ENCODE measurements at places on chromosomes 3 and 15.

DNA sequence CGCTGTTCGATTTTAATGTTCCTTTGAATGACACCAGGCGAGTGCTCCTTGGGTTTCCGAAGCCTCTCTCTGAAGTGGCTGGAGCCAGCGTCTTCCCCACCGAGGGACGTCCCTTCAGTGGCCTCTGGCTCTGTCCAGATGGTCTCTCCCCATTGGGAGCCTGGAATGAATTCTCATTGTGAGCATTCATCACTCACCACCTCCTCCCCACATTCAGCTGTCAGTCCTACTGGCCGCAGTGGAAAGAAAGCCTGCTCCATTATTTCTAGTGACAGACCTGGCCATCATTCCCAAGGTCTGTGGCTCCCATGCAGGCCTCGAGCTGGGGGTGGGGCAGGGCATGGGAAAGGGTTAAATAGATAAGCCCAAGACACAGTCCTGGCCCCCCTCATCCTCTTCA is 35.2 kb downstream of the ZNF710 start:
- H3K4me1 ChIP-seq = peaks cover 52% of the 10 kb centered on the region
- H3K27me3 ChIP-seq = no peaks in the 10 kb centered on the region
- DNase-seq = no peak
- no peak overlapping the region for H3K4me3 ChIP-seq
- no peaks in the 10 kb centered on the region for H3K36me3 ChIP-seq

DNA sequence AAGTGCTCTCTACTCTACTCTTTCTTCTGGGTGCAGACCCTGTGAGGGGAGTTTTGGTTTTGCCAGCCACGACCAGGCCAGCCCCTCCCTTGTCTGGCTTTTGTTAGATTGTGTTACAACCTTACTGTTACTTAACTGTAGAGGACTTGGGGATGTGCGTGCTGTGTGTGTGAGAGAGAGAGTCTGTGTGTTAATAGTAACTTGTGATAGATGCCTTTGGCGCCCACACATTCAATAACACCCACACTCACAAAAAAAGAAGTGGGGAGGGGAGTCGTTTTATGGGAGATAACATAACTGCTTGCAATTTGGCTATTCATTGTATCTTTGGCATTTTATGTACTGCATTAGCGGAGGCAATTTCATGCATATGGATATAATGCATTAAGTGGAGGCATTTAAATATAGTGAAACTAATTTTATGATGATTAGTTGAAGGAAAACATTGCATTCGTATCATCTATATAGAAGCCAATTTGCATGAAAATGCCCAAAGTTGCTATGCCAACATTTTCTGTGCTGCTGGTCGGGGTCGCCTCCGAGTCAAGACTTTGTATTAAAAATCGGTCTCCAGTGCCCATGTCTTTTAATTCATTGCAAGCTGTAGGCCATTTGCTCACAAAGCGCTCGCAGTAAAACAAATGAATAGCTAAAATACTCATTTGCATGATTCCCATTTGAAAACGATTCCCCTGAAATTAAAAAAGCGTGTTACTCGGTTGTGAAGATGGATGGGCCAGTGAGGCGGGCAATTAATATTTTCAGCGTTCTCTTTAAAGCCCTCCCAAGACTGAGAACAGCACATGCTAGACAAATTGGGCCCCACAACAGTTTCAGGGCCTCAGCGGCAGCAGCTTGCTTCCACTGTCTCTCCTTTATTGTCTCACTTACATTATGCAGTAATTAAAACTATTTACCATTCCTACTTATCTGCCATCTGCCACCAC is 158.5 kb upstream of the SMAD3 start:
- no peaks in the 10 kb centered on the region for H3K36me3 ChIP-seq
- no peaks in the 10 kb centered on the region for H3K27me3 ChIP-seq
- H3K4me3 ChIP-seq = no peak overlapping the region
- DNase-seq = no peak
- H3K4me1 ChIP-seq = peaks cover 11% of the 10 kb centered on the region

GRCh38 chr3:170585937-170586310 is at the start of gene SLC7A14:
TSS of gene SLC7A14 (minus strand) at chr3:170586075. CDS start at chr3:170526936, 59,139 bp downstream.
- DNase-seq = no peak
- H3K4me1 ChIP-seq = no peaks in the 10 kb centered on the region
- H3K4me3 ChIP-seq = no peak within 1 kb of the TSS
- peaks cover 91% of the 10 kb centered on the region for H3K27me3 ChIP-seq

GRCh38 chr3:119663885-119664284 is 3.5 kb upstream of the POPDC2 start:
- H3K27me3 ChIP-seq = no peaks in the 10 kb centered on the region
- H3K4me1 ChIP-seq = peaks cover 37% of the 10 kb centered on the region
- H3K27ac ChIP-seq = peak overlapping the region; percentile 88
- no peak overlapping the region for H3K4me3 ChIP-seq

GRCh38 chr3:8990266-8991215 is 27.3 kb upstream of the RAD18 start:
- peak; percentile 68 for DNase-seq
- no peaks in the 10 kb centered on the region for H3K27me3 ChIP-seq
- peaks cover 7% of the 10 kb centered on the region for H3K4me1 ChIP-seq
- peak overlapping the region; percentile 74 for H3K27ac ChIP-seq
- H3K4me3 ChIP-seq = no peak overlapping the region

GRCh38 chr3:128011140-128011539 is 41.1 kb upstream of the SEC61A1 start:
- DNase-seq = peak; percentile 80
- H3K27ac ChIP-seq = no peak overlapping the region
- peaks cover 7% of the 10 kb centered on the region for H3K4me1 ChIP-seq

- H3K27ac ChIP-seq = no peak overlapping the region
- H3K4me3 ChIP-seq = no peak overlapping the region
- H3K4me1 ChIP-seq = peaks cover 14% of the 10 kb centered on the region
Observed at GRCh38 chr3:170804078-170804477, 65.9 kb downstream of the RPL22L1 start.

GRCh38 chr3:150747886-150748683 is 14.9 kb downstream of the SIAH2 start:
- DNase-seq = no peak
- peak overlapping the region; percentile 75 for H3K27ac ChIP-seq
- H3K36me3 ChIP-seq = no peaks in the 10 kb centered on the region

- no peaks in the 10 kb centered on the region for H3K27me3 ChIP-seq
- H3K4me1 ChIP-seq = peaks cover 6% of the 10 kb centered on the region
- DNase-seq = no peak
Observed at GRCh38 chr15:48677821-48678220, 32.3 kb upstream of the FBN1 start.

DNA sequence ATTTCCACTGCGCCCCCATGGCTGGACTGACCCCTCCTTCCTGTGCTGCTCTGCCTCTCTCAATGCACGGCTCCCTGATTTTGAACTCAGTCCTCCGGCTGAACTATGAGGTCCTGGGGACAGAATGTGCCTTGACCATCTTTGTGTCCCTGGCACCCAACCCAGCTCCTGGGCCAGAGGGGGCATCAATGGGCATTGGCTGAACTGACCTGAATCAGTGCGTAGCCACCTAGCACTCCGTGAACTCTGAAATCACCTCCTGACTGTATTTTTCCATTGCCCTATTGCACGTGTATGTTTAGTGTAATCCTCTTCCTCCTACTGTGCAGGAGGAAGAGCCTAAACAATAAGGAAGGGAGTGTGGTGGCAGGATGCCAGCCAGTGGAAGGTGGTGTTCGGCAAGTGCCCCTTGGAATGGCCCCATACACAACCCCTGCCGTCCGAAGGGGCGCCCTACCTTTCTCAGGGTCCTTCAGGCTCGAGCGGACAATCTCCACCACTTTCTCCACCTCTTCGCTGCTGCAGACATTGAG is 33.5 kb downstream of the BDH1 start:
- peak overlapping the region; percentile 83 for H3K27ac ChIP-seq
- no peaks in the 10 kb centered on the region for H3K36me3 ChIP-seq
- H3K27me3 ChIP-seq = no peaks in the 10 kb centered on the region

- no peak overlapping the region for H3K27ac ChIP-seq
- no peaks in the 10 kb centered on the region for H3K4me1 ChIP-seq
- H3K36me3 ChIP-seq = no peaks in the 10 kb centered on the region
- H3K4me3 ChIP-seq = no peak overlapping the region
Observed at GRCh38 chr3:141707741-141708203, 30.3 kb upstream of the RNF7 start.

DNA sequence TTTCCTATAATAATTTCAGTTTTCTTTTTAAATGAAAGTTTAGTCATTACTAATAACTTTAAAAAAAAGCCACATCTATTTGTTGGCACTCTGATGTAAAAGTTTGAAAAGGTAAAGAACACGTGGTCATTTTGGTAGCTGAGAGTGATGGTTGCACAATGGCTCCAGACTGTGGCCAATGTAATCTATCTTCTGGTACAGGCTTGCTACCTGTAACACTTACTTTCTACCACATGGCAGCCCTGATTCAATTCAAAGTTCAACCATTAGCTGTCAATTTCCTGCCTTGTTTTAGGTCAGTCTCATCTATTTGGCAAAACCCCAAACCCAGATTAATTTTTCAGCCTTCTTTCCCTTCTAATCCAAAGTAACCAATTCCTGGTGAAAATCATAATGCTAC is 126.1 kb downstream of the TUSC7 start:
- H3K27me3 ChIP-seq = no peaks in the 10 kb centered on the region
- H3K36me3 ChIP-seq = no peaks in the 10 kb centered on the region
- no peak overlapping the region for H3K4me3 ChIP-seq
- no peaks in the 10 kb centered on the region for H3K4me1 ChIP-seq

- peak; percentile 67 for DNase-seq
- no peaks in the 10 kb centered on the region for H3K36me3 ChIP-seq
- H3K4me1 ChIP-seq = no peaks in the 10 kb centered on the region
- H3K27ac ChIP-seq = no peak overlapping the region
- H3K27me3 ChIP-seq = no peaks in the 10 kb centered on the region
Observed at GRCh38 chr3:185280572-185281365, 26.9 kb upstream of the EHHADH start.

DNA sequence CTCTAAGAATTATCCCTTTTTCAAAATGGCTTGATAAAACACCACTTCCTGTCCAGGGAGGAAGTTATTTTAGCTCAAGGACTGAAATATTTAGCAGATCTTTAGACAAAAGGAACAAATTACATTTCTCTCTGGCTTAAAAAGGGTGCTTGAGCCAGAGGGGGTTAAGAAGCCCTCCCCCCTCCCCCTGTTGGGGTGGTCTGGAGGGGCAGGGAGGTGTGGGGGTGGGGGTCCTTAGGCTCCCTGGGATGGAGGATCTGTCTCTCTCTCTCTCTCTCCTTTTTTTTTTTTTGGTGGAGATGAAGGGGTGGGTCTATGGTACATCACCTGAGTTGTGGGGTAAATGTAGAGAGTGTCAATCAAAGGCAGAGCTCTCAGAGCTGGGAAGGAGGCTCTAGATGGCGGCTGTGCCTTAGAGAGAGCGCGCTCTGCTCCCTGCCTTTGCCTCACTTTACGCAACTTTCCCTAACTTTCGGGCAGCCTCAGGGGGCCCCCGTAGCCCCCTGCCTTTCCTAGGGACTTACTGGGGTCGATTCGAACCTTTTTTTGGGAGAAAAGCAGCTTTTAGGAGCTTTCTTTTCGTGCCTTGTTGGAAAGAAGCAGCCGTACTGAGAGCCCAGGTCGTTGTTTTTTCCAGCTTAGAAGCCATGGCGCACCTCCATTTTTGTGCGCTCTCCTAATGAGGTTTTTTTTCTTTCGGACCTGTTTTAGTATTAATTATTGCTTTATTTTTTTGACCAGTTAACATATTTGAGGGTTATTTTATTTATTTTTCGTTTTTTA is at the start of gene CHD2:
TSS of gene CHD2 (plus strand) at position 377 of the 783 bp plus-strand sequence. CDS start 914 bp downstream, outside the sequence.
- H3K36me3 ChIP-seq = no peaks in the 10 kb centered on the region
- peaks cover 3% of the 10 kb centered on the region for H3K4me1 ChIP-seq
- DNase-seq = peak; percentile 90
- H3K27ac ChIP-seq = peak within 1 kb of the TSS; percentile 99
- peak within 1 kb of the TSS; percentile 50 for H3K4me3 ChIP-seq
- no peaks in the 10 kb centered on the region for H3K27me3 ChIP-seq

- DNase-seq = no peak
- peak overlapping the region; percentile 57 for H3K27ac ChIP-seq
- no peak overlapping the region for H3K4me3 ChIP-seq
- H3K36me3 ChIP-seq = no peaks in the 10 kb centered on the region
- no peaks in the 10 kb centered on the region for H3K27me3 ChIP-seq
Observed at GRCh38 chr3:52121464-52121805, 32.8 kb downstream of the POC1A start.

- no peaks in the 10 kb centered on the region for H3K36me3 ChIP-seq
- no peaks in the 10 kb centered on the region for H3K4me1 ChIP-seq
- no peaks in the 10 kb centered on the region for H3K27me3 ChIP-seq
- DNase-seq = no peak
- H3K4me3 ChIP-seq = no peak overlapping the region
Observed at GRCh38 chr3:62562596-62562995, 189.2 kb upstream of the FEZF2 start.

GRCh38 chr3:36814066-36814717 is 49.8 kb upstream of the DCLK3 start:
- H3K27ac ChIP-seq = no peak overlapping the region
- H3K36me3 ChIP-seq = no peaks in the 10 kb centered on the region
- H3K4me3 ChIP-seq = no peak overlapping the region
- H3K27me3 ChIP-seq = no peaks in the 10 kb centered on the region
- no peak for DNase-seq

DNA sequence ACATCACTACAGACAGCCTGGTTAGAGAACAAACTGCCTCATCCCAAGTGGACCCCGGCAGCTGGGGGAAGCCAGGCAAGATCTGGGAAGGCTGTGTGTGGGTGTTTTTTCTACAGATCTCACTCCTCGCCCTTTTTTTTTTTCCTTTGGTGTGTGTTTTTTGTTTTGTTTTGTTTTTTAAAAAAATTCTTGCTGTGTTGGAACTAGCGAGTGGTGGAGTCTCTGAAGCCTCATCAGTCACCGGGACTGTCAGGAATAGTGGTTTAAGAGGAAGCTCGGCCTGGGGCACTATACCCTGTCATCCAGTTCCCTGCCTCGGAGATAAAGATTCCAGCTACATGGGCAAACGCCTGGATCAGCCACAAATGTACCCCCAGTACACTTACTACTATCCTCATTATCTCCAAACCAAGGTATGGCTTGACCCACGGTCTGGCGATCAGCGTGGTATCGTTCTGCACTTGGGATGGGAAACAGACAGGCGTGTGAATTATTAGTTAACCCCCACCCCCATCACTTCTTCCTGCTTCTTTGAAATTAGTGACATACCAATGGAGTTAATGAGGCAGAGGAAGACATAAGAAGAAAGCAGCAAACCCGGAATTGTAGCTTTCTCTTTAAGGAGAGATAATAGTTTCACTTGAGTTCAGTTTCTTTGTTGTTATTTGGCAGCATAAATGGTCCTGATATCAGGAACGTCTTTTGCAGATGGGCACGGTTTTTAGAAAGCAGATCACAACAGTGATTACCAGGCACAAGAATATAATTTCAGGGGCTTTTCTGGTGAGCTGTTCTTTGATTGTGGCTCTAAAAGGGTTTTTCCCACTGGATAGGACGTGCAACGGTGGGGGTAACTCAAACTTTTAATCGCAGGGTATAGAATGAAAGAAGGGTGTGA is 722 bp downstream of the RBMS3 start:
- H3K36me3 ChIP-seq = no peaks in the 10 kb centered on the region
- DNase-seq = peak; percentile 38
- H3K27me3 ChIP-seq = no peaks in the 10 kb centered on the region

Data from hepatocyte (in vitro differentiated cells).